ENCODE measurements at places on chromosomes 6 and 20. TPM values are rescaled to one million over a fixed set of nuclear protein-coding genes. Genes with fewer than 3 reads are reported as not detected.

The FAM83C gene
- total RNA-seq: not detected

DNA sequence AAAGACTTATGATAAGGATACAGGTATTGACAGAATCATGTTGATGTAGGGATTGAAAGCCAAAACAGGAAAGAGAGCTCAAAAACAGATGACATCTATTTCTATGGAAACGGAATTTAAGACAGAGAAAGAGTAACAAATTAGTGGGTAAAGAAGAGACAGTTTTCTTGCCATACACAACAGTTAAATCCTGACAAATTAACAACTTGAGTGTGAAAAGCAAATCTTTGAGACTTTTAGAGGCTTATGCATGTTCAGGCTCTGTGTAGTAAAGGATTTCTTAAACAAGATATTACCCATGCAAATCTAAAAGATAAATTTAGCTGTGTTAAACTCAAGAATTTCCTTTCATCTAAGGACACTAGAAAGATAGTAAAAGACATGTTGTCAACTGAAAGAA, 68.5 kb downstream of the SLC22A1 start:
- peaks cover 6% of the 10 kb centered on the region for H3K27me3 ChIP-seq
- H3K4me3 ChIP-seq: no peak overlapping the region
- no peaks in the 10 kb centered on the region for H3K36me3 ChIP-seq

The FOXA2 gene
- not detected for total RNA-seq

DNA sequence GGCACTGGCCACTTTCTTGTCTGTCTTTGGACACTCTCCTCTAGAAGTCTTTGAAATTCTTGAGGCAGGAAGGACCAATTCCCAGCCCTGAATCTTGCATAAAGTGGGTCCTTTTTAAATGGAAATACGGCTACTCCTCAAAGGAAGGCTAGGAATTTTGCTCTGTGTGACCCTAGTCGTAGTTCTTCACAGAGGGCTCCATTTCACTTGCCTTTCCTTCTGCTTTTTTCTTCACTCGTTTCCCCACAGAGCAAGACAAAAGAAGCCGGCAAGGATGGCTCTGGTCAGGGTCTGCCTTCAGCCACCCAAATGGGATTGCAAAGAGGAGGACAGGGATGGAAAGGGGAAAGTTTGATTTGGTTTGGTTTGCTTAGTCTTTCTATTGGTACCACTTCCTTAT, 25.8 kb downstream of the HLA-E start:
- H3K36me3 ChIP-seq: peaks cover 10% of the 10 kb centered on the region
- no peak for ATAC-seq
- H3K4me3 ChIP-seq: peak overlapping the region; percentile 89
- peaks cover 4% of the 10 kb centered on the region for H3K4me1 ChIP-seq

The PNPLA1 gene
- not detected for total RNA-seq

DNA sequence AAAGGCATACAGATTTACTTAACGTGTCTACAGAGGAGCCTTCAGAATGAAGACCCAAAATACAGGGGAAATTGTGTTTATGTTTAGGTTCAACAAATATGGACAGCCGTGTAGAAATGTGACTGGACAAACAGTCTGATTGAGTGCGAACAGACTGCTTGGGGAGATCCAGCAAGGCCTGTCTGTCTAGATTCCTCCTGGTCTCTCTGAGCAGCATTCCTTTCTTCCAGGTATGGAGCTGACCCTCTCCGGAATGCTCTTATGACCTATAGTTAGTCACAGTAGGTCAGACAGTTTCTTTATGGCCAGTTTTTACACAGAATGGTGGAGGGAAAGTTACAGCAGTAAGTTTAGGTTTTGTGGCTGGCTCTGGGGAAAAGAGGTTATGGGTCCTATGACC, 9.0 kb downstream of the RIN2 start:
- no peak for ATAC-seq
- no peak overlapping the region for H3K27ac ChIP-seq
- peaks cover 20% of the 10 kb centered on the region for H3K27me3 ChIP-seq

The VSX1 gene
- not detected for total RNA-seq

GRCh38 chr6:46080111-46080510, 49.7 kb upstream of the ENPP4 start:
- no peaks in the 10 kb centered on the region for H3K27me3 ChIP-seq
- H3K27ac ChIP-seq: no peak overlapping the region
- H3K36me3 ChIP-seq: no peaks in the 10 kb centered on the region
- ATAC-seq: no peak
- H3K4me1 ChIP-seq: no peaks in the 10 kb centered on the region

GRCh38 chr6:169960886-169961611, 209.6 kb downstream of the ERMARD start:
- H3K27ac ChIP-seq: no peak overlapping the region
- H3K27me3 ChIP-seq: peaks cover 10% of the 10 kb centered on the region
- no peak for ATAC-seq
- H3K4me3 ChIP-seq: peak overlapping the region; percentile 33
- H3K4me1 ChIP-seq: no peaks in the 10 kb centered on the region

DNA sequence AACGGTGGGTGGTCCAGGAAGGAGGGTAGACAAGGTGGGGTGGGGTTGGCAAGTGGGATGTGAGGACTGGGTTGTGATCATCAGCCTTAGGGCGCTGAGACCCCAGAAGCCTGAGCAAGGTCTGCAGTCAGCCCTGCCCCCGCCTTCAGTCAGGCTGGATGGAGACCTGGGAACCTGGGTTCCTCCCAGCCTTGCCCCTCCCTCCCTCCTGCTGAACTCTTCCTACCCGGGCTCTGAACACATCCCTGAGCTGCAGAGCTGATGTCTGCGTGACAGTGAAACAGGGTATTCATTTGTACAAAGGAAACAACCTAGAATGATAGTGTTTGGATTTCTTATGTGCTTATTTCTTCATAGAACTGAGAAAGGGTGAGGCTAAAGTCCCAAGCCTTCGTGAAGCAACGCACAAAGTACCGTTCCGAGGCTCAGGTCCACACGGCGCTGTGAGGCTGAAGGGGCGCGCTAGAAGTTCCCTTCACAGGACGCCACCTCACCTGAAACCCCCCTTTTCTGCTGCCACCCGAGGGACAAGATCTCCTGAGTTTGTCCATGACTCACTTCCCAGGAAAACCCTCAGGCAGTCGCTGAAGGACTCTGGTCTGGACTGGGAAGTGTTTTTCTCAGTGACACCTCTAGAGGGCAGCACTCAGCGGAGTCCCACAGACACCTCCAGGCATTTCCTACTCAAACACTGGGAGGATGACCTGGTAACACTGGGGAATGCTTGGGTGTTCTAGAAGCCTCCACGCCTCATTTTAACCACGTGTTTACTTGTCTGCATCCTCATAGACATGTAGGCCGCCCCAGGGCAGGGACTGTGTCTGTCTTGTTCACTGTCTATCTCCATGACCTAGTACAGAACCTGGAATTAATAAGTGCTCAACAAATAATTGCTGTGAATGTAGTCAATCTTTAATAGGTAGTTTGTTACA, 1.2 kb downstream of the GSTA5 start:
- peaks cover 29% of the 10 kb centered on the region for H3K27me3 ChIP-seq
- no peaks in the 10 kb centered on the region for H3K4me1 ChIP-seq
- ATAC-seq: peak; percentile 80
- H3K4me3 ChIP-seq: no peak overlapping the region
- no peak overlapping the region for H3K27ac ChIP-seq

The BNIP5 gene
- total RNA-seq: not detected

DNA sequence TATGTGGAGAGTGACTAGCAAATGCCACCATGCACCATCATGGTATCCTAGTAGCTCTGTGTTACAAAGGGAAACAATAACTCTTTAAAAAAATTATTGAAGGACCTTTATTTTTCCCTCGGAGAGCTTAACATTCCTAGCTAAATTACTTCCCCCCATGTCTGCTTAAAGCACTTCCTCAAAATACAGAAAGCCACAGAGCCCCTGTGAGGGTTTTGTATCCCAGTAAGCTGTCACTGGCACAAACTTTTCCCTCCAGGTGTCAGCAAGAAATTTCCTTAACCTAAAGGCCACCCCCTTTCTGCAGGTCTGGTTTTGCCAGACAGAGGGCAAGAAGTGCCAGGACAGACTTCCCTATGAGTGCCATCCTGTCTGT, 340.0 kb upstream of the PRDM1 start:
- H3K36me3 ChIP-seq: no peaks in the 10 kb centered on the region
- H3K4me1 ChIP-seq: peaks cover 15% of the 10 kb centered on the region
- no peak overlapping the region for H3K4me3 ChIP-seq
- H3K27ac ChIP-seq: no peak overlapping the region
- ATAC-seq: no peak
